ENCODE measurements at places on chromosomes 5 and 9.

DNA sequence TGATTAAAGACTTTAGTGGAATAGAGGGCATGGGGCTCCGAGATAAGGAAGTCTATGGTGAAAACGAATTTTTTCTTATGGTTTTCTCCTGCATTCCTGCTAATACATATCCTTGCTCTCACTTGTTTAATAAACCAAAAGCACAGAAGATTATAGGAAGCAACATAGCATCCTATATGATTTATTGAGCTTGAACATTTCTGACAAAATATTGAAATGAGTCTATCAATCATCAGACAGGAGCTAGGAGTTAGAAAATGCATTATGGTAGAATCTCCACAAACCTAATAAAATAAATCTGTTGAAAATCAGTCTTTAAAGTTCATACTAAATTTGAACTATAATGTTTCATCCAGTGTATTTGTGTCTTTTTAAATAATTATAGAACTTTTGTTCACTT lies 554.6 kb upstream of the RGMB start:
- DNase-seq: no peak

DNA sequence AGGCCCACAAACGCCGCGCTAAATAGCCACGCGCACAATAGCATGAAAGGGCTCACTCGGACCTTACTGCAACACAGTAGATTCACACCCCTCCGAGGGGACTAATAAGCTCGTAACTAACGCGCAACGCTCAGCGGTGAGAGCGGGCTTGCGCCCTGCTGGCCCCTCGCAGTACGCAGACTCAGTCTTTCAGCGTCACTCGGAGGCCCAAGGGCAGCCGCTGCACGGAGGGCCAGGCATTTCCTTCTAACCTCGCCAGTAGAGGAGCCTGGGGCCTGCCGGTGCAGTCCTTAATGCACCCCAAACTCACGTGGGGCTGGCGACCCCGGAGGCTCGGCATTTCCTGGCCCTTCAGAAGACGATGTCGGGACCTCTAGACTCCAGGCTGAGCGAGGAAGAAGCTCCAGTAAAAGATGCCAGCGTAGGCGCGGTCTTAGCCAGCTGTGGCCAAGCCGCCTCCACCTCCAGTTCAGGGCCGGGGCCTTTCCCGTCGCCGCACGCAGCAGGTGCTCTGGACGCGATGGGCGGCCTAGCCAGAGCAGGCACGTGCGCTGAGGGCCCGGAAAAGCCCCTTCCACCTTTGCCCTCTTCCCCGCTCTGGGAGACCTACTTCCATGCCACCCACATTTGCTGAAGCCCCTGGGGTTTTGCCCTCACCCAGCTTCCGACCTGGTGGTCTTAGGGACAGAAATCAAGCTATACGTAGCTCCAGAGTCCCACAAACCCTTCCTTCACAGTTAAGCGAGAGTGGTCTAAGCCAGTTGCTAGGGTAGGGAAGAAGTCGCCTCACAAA lies 38.3 kb upstream of the TIFAB start:
- no peak for DNase-seq

DNA sequence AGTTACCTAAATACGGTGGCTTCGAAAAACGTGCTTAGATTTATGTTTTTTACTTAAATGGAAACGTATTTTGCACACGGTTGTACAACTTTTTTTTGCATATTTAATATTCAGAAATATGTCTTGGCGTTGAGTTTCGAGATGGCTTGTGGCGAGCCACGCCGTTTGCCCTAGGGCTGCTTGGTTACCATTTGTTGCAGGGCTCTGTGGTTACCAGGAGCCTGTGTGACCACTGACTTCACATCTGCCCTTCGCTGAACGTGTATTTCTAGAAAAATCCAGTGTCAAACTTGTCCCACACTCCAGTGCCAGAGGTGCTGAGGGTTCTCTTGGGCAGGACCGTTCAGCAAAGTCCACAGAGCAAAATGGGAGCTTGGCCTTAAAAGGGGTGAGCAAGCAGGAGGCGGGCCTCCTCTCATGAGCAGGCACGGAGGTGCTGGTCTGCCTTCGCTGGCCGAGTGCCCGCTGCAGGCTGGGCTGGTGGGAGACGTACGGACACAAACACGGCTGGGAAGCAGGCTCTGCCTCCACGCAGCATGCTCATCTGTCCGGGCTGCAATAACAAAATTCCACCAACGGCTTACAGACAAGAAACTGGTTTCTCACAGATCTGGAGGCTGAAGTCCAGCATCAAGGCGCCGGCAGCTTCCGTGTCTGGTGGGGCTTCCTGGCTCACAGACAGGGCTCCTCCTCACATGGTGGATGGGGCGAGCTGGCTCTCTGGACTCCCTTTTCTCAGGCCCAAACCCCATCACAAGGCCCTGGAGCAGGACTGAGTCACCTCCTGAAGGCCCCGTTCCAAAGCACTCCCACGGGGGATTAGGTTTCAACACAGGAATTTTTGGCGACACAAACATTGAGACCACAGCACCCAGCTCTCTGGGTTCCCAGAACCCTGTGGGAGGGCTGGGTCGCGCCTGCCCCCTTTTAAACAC lies 5.4 kb downstream of the MRPL36 start:
- no peak for DNase-seq

GRCh38 chr5:52964138-52964537 lies 25.0 kb upstream of the ITGA2 start:
- DNase-seq: no peak

DNA sequence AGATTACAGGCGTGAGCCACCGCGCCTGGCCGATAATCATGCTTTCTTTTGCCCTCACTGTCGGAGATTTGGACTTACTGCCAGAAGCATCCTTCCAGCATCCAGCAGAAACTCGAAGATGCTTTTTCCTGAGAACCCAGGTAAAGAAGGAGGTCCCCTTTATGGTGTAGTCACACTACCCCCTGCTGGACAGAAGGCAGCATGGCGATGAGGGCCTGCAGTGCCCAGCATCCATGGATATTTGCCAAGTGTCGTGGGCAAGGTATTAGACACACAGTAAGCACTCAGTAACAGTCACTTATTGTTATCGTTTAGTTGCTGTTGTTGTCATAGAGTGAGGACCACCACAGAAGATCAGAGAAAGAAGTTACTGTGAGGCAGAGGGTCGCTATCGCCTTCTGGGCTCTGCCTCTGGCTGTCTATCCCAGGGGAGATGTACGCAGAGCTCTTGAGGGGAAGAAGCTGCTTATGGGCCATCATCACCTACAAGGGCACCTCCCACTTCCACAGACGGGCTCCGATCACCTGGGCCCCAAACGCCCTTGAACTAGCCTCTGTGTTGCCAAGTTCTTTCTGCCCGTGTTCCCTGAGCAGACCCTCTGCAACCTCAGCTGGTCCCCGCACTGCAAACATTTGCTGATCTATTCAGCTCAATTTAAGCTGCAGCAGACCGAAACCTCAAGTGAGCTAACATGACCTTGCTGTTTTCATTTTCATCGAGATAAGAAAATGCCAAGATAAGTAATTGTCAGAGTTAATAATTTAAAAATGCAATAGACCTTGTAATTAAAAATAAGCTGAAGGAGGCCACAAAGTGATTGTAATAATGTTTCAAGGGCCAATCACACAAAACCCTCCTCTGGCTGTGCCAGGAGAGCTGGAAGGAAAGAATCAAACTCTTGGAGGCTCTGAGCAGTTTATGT lies 23.9 kb downstream of the C5orf15 start:
- peak; percentile 46 for DNase-seq

GRCh38 chr9:122183501-122183900 lies 23.8 kb downstream of the MORN5 start:
- DNase-seq: no peak

- DNase-seq: no peak
Observed at GRCh38 chr5:106202035-106202434, 1468.7 kb downstream of the EFNA5 start.

DNA sequence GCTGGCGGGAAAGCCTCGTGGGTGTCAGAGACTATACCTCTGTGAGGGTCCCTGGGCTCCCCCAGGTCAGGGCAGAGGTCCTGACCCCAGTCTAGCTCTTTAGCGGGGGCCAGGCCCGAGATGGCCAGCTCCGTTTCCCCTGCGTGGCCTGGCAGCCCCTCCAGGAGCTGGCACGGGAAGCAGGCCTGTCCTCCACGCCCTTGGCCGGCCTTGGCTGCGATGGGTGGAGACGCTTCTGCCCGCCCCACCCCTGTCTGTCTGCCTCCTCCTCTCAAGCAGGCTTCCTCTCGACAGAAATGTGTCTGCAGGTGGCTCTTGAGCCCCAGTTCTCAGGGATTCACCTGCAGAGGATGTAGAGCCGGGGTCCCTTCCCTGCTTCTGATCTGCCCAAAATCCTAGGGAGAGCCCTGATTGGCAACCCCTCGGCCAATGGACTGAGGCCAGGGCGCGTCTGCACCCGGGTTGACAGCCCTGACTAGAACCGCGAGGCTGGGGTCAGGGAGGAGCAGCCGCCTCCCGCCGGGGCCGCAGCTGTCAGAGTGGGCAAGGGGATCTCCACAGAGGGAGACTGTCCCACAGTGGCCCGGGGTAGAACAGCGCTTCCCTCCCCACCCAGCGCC lies 2.6 kb upstream of the GRIN1 start:
- no peak for DNase-seq

- DNase-seq: peak; percentile 45
Observed at GRCh38 chr9:131500377-131500776, 2.3 kb upstream of the POMT1 start.

- DNase-seq: peak; percentile 78
Observed at GRCh38 chr9:5450359-5451091, at the start of gene CD274. Gene CD274, plus strand, starts transcription at chr9:5450542. Its CDS starts 5,572 bp downstream, at chr9:5456114.

GRCh38 chr5:11904265-11904906 lies at the start of gene CTNND2:
Gene CTNND2, minus strand, starts transcription at chr5:11904446. Its CDS starts 593 bp downstream, at chr5:11903853.
- no peak for DNase-seq

GRCh38 chr9:116152390-116152789 lies 1.2 kb upstream of the PAPPA start:
- DNase-seq: no peak

DNA sequence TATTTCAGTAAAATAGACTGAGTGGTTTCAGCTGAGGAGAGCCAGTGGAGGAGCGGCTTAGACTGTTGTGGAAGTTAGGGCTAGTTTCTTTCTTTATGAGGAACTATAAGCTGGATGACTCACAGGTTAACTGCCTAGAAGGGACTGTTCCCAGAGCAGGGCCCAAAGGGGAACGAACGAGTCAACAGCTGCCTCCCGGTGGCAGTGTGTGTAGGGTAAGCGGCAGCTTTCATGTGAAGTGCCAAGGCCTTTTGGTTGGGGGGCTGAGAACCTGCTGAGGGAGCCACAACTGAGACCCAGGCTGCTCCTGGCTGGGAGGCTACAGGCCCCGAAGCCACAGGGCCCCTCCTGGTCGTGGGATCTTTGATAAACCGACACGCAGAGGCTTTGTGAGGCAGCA lies 7.0 kb downstream of the SQSTM1 start:
- peak; percentile 51 for DNase-seq

Measured in stimulated activated CD4-positive, alpha-beta T cell treated with anti-CD3 and anti-CD28 coated beads, Interleukin-12 subunit alpha, Interleukin-12 subunit beta, amount 100 ng/mL, for 4 hours (primary cell).